ENCODE measurements at places on chromosomes 3 and 15.

DNA sequence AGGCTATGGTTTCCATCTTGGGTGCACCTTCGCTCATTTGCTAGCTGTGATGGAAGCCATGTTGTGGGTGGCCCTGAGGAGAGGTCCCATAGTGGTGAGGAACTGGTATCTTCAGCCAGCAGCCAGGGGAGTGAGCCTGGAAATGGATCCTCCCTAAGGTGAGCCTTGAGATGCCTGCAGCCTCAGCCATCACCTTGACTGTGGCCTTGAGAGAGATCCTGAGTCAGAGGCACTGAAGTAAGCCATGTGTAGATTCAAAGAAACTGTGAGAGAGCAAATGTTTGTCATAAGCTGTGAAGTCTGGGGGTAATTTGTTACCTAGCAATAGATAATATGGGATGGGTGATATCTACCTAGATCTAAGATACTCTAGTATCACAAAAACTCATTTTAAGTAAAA is 105.3 kb downstream of the SNRK start:
- no peak for DNase-seq

DNA sequence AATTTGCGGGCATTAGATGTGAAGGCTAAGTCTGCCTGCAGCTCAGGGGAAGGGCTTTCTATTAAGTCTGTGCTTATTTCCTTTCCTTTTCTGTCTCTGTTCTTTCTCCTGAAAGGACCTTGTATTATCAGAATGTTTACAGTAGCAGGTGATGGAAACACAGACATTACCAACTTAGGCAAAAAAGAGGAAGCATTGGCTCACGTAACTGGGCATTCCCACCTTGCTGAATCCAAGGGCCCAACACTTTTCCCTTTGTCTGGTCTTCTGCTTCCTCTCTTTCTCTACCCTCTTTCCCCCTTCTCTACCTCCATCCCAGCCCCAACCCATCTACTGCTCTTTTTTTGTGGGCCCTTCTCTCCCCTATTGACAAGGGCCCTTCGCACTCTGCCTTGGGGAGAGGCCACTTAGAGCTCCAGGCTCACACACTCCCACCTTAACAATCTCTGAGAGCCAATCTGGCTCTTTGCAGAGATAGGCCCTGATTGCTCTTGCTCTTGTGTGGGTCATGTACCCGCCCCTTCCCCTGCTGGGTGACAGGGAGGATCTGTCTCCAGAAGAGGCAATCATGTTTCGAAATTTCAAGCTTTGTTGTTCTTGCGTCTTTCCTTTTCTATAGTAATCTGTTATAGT is 35.0 kb downstream of the ACAA1 start:
- no peak for DNase-seq

DNA sequence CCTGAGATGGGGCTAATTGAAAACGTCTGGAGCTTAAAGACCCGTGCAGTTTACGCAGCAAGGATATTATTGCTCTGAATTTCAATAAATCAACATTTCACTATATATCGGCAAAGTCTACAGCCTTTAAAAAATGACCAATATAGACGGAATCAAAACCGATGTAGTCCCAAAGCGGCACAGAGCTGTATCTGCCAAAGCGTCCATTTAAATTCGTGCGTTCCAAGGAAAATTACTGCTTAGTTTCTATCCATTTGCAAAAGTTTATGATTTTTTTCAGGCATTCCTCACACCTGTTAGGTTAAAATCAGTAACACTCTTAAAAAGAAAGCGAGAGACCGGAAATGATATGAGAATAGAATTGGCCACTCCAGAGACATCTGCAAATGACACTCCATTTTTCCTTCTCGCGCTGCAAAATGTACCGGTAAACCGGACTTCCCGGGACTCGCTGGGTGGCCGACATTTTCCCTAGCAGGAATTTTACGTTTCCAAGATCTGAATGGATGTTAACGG is 777 bp upstream of the EIF4A2 start:
- DNase-seq: no peak

- peak; percentile 80 for DNase-seq
Measured at GRCh38 chr15:31265871-31266711, 60.5 kb upstream of the KLF13 start.

Data from Right ventricle myocardium superior (tissue), 1 donor.